Vagina (tissue), 2 donors: ENCODE measurements at places on chromosomes 12 and 14.
A peak's percentile ranks its signal among the peaks of the same experiment; 100 is the strongest.

DNA sequence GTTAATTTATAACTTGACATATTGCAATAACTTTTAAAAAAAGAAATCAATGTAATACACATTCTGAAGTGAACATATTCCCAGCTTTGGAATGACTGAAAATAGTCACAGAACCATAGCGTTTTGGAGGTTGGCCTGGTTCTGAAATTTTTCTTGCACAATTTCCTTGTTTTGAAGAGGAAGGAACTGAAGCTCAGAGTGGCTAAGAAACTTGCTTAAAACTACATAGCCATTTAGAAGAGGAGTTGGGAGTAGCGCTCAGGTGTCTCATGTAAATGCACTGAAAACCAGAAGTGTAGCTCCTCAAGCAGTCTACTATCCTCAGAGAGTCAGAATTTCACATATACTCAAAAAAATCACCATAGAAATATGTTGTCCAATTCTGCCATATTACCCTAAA is 41.2 kb downstream of the SLC38A1 start:
- DNase-seq = no peak

GRCh38 chr14:73189651-73190050 is 47.7 kb upstream of the PAPLN start:
- DNase-seq = no peak

- no peak for DNase-seq
These were observed 92.8 kb downstream of the NINJ2 start for GRCh38 chr12:570435-570920.

DNA sequence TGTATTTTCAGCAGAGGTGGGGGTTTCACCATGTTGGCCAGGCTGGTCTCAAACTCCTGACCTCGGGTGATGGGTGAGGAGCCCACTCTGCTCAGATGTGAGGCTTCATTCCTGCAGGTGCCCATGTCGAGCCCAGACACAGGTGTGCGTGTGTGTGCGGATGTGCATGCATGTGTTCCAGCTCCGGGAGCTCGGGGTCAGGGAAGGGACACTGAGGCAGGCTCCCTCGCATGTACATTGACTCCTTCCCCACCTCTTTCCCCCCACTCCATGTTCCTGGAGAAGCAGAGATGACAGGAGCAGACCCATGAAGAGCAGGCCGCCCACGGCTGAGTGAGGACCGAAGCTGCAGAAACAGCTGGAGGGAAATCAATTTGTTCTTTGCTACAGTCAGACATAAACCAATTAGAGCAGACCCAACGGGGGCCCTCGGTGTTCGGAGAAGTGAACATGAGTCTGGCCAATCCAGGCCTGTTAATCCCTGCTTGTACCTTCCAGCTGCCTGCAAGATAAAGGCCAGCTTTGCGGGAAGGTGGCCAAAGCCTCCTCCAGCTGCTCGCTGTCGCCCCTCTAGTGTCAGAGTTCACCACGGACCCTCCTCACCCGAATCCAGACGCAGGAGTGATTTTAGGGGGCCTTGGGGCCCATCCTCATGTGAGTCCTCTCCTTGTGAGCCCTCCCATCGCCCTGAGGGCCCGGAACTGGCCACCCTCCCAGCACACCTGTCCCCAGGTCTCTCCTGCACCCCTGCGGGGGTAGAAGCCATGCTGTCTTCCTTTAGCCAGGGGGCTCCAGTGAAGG is 321.0 kb upstream of the RTL1 start:
- DNase-seq = peak; percentile 82

DNA sequence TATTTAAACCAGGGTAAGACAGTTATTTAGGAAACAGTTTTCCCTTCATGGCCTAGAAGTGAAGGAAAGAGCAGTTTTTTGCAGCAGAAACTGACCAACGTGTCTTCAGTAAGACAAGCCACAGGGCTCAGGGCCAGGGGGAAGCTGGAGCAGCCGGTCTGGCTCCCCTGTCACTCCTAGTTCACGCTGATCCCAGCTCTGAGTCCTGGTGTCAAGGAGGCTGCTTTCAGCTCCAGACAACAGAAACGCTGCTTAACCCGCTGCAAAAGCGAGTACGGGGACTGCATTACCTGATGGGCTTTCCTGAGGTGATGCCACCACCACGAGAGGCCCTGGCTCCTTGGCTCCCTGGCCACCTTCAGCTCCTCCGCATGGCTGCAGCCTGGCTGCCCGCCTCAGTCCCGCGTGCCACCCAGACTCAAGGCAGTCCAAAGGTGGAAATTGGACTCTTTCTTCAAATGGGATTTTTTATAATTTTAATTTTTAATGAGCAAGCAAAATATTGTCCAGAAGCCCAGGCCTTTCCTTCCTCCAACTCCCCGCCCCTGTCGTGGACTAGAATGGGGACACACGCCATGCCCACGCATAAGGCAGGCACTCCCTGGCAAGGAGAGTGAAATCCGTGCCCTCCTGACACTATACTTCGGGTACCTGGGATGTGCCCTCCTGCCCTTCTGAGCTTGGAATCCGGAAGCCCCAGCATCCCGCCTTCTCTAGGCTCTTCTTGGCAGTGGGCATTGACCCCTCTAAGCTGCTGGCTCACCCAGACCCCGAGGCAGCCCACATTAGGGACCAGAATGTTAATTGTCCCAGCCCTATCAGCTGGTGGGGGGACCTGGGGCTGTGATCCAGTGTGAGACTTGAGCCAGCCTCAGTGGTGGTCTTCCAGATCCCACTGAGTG is 85.0 kb downstream of the PAPOLA start:
- DNase-seq = peak; percentile 44

GRCh38 chr14:22450266-22450665 is 138.8 kb downstream of the DAD1 start:
- no peak for DNase-seq

DNA sequence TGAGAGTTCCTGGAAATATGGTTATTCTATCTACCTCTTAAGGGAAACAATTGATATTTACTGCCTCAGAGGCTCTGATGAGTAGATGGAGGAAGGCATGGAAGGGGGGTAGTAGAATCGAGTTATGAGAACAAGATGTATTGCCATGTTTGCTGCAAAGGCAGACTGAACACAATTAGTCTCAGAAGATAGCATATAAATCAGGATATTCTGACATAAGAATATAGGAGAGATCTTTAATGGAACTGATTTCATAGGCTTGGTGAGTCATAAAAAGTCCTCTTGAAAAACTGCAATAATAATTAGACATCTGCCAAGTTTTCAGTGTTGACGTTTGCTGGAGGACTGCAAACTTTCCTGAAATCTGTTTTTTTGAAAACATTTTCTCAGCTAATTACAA is 636.1 kb downstream of the TMTC2 start:
- no peak for DNase-seq

DNA sequence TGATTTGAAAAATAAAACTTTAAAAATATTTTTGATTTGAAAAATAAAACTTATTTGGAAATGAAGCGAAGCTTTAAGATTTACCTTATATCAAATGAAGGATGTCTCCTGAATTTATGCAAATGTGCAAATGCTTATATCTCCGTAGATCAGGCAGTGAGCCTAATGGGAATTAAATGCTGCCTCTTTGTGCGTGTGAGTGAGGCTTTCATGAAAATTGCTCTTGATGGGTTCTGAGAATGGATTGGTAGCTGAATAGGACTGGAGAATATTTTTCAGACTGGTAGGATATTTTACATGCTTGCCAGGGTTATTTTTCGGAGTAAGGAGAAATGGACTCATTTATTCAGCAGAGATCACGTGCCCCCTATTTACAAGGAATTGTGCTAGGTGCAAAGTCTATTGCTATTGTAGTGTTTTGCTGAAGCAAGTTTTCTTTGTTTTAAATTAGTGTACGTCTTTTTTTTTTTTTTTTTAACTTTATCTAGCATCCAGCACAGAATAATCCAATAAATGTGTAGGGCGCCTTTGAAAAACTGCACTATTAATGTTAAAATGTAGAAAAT is 2.4 kb downstream of the VRK1 start:
- no peak for DNase-seq

GRCh38 chr14:102201353-102201738 is 61.6 kb downstream of the WDR20 start:
- no peak for DNase-seq

- no peak for DNase-seq
These were observed 25.6 kb upstream of the CABP1 start for GRCh38 chr12:120614848-120615247.

DNA sequence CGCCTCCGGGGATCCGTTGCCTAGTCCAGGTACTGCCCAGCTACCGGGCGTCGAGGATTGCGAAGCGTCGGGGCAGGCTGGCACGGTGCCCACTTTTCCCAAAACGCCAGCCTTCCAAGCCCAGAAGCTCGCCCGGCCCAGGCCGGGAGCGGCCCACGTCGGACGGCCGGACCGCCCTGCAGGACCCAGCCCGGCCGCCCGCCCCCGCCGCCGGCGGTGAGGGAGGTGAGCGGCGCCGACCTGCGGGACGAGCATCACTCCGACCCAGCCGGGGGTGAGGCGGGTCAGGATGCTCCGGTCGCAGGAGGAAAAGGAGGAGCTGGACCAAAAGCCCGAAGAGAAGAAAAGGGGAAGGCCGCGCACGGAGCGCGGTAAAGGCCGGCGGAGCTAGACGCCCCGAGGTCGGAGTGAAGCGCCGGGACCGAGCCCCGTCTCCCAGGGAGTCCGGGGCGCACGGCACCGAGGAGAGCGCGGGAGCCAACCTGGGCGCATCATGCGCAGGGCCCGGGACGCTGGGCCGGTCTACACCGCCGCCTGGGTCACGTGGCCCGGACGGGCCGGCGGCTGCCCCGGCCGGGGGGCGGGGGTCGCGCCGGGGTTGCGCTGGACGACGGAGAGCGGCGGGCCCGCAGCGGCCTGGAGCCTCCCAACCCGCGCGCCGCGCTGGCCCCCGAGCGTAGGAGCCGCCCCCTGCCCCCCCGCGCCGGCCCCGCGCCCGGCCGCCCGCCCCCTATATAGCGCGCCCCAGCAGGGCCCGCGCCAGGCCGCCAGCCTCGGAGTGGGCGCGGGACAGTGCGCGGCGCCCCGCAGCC is at the start of gene AQP5:
Gene AQP5 (plus strand): TSS at position 762 of the 812 bp plus-strand sequence. CDS start 146 bp downstream, outside the sequence.
- no peak for DNase-seq
